ENCODE measurements at places on chromosomes 7 and 10.

DNA sequence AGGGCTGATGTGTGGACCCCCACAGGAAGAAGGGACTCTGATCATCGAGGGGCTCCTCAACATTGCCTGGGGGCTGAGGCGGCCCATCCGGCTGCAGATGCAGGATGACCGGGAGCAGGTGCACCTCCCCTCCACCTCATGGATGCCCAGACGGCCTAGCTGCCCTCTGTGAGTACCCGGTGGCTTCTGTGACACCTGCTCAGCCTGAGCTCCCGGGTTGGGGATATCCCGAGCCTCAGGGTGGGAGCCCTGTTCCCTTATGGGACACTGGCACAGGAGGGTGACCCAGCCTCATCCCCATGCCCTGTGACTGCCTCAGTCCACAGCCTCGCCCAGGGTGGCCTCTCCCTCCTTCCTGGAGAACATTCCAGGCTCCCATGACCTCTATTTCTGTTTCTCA lies 3.9 kb upstream of the DEPP1 start:
- no peak for DNase-seq

GRCh38 chr7:79673421-79673820 lies 220.0 kb upstream of the MAGI2 start:
- no peak for DNase-seq

DNA sequence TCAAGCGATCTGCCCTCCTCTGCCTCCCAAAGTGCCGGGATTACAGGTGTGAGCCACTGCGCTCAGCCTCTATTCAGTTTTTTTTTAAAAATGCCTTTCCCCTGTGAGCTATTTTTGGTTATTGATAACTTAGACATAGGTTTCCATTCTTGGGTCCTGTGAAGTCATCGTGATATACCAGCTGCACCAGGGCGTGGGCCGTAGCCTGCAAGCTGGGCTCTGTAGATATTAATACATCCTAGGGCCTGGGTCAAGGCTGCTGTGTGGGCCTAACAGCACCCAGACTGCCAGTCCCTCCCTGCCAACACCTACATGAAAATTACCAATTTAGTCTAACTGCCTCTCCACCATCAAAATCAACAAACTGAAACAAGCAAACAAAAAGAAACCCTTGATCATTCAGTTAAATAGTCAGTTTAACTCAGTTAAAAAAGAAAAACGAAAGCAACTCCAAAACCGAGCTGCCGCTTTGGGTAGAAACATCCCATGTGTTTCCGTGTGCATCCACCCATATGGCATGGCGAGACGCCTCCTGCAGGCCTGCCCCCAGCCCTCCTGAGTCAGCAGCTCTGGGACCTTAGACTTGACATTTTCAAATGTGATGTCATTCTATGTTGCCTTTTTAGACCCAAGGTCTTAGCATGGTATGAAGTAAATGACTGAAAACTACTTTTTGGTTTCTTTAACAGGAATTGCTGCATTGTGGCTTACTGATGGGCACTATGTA lies 330.2 kb downstream of the GLRX3 start:
- DNase-seq, result no peak

DNA sequence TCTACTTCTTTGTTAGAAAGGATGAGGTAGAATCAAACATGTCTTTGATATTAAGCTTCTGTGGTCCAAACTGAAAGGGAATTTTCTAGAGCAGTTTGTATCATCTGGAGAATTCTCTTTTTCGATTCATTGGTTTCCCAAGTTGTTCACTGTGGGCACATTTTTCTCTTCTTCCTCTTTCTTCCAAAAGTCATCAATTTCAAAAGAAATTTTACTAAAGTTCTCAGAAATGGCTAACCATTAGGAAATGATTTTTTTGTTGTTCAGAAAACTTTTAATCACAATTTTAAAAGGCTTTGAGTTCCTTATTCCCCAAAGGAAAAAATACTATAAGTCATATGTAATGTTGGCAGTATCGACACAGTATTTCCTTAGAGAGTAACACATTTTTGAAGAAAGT lies 28.3 kb upstream of the CCDC6 start:
- DNase-seq, result no peak

- no peak for DNase-seq
Observed at GRCh38 chr7:23759671-23760391, 49.8 kb downstream of the STK31 start.

- DNase-seq, result no peak
Observed at GRCh38 chr10:17169803-17170202, 31.7 kb downstream of the TRDMT1 start.

DNA sequence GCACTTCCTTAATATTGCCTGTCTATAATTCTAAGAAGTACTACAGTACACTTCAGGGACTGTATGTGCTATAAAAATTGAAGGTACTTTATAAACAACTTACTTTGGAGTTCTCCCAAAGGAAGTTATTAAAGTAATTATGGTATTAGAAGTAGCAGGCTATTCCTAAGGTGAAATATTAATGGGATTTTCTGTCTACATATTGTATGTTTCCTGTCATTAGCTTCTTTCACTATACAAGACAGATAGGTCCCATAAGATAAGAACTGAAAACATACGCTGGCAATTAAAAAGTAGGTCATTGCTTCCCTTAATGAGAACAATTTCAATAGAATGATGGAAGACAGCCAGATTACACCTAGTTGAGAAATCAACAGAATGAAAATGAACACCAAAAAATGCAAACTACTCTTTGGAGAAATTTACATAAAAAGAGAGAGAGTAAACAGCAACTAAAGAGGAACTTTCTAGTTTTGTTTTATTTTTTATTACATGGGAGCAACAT lies 147.0 kb downstream of the HBP1 start:
- DNase-seq, result no peak
